Right atrium auricular region (tissue), 2 donors: ENCODE measurements at places on chromosomes 11 and 22. TPM values are rescaled to one million over a fixed set of nuclear protein-coding genes. Genes with fewer than 3 reads are reported as not detected.
A peak's percentile ranks its signal among the peaks of the same experiment; 100 is the strongest.

DERL3 gene
- total RNA-seq: 10.6 TPM

ARHGAP8 gene
- 0.24 TPM for total RNA-seq

DNA sequence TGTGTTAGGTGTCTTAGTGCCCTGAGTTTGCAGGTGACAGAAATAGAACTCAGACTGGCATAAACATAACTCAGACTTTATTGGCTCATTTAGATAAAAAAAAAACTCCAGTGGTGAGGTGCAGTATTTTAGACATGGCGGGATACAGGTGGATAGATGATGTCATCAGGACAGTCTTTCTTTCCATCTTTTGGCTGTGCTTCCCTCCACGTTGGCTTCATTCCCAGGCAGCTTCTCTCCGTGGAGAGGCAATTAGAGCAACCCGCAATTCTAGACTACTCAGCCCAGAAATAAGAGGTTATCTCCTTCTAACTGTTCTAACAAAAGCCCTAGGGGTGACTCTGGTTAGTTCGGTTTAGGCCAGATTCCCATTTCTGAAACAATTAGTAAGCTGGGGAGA is 40.5 kb downstream of the NCAM1 start:
- peaks cover 17% of the 10 kb centered on the region for H3K4me1 ChIP-seq
- DNase-seq: no peak
- H3K36me3 ChIP-seq: no peaks in the 10 kb centered on the region
- no peak overlapping the region for H3K27ac ChIP-seq

DNA sequence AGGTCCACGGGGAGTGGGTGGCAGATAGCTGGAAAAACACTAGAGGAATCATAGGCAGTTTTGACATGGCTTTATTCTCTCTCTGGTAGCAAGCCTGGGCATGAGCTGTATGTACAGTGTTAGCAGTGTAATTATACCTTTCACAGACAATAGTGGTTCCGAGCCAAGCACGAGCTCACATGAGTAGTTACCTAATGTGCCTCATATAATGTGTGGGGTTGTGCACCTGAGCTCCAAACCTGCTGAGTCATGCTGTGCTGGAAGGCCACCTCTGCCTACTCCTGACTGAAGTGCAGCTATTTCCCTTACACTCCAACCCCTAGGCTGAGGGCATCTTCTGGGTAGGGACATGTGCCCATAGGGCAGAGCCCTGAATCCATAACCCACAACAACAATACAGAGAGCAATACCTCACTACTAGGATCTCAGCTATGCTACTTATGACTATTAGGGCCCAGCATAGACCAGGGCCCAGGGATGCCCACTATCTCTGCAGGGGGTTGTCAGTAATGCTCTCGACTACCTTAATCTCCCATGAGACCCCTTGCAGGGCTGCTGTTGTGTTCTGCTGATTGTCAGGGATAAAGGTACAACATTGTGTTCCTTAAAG is 432.1 kb downstream of the DYNC2H1 start:
- no peak for DNase-seq
- H3K27ac ChIP-seq: no peak overlapping the region
- H3K4me3 ChIP-seq: no peak overlapping the region
- H3K27me3 ChIP-seq: no peaks in the 10 kb centered on the region

DNA sequence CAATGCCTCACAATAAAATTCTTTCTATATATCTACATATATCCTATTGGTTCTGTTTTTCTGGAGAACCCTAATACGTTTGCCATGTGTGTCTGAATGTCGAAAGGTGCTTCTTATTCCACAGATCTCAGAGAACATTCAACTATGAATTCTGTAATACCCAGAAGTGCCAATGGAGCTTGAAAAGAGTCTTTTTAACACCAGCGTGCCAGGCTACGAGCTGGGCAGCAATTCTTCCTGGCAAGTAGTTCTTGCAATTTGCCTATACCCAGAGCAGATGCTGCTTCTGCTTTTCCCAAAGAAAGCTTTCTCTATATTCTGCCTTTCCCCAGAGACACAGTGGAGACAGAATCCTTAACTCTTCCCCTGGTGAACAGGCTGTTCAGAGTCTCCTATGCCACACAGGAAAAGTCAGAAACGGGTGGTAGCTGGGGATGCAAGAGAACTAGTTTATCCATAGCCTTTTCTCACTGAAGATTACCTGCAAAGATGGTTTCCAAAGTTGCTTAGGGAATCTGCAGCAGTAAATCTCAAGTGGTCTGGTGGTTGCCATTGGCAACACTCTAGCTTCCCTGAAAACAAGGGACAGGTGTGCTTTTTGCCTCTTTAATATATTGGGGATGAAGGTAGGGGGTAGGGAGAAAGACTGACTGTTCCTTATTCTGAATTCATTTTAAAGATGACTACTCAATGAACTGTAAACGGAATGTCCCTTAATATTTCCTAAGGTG is 16.8 kb upstream of the PAFAH1B2 start:
- no peaks in the 10 kb centered on the region for H3K4me1 ChIP-seq
- DNase-seq: no peak
- no peak overlapping the region for H3K27ac ChIP-seq
- no peaks in the 10 kb centered on the region for H3K36me3 ChIP-seq
- no peaks in the 10 kb centered on the region for H3K27me3 ChIP-seq
- no peak overlapping the region for H3K4me3 ChIP-seq

GRCh38 chr22:30876915-30877553 is 91.5 kb downstream of the MORC2 start:
- no peak for DNase-seq
- H3K4me3 ChIP-seq: no peak overlapping the region
- no peaks in the 10 kb centered on the region for H3K4me1 ChIP-seq

- H3K27ac ChIP-seq: peak overlapping the region; percentile 70
- no peaks in the 10 kb centered on the region for H3K27me3 ChIP-seq
- peaks cover 57% of the 10 kb centered on the region for H3K4me1 ChIP-seq
- DNase-seq: no peak
- H3K4me3 ChIP-seq: peak overlapping the region; percentile 49
These were observed 846 bp upstream of the OAF start for GRCh38 chr11:120209746-120210625.

- H3K27ac ChIP-seq: no peak overlapping the region
- no peaks in the 10 kb centered on the region for H3K4me1 ChIP-seq
- no peaks in the 10 kb centered on the region for H3K27me3 ChIP-seq
- DNase-seq: no peak
These were observed 409.8 kb downstream of the BRD1 start for GRCh38 chr22:49417833-49418232.

DNA sequence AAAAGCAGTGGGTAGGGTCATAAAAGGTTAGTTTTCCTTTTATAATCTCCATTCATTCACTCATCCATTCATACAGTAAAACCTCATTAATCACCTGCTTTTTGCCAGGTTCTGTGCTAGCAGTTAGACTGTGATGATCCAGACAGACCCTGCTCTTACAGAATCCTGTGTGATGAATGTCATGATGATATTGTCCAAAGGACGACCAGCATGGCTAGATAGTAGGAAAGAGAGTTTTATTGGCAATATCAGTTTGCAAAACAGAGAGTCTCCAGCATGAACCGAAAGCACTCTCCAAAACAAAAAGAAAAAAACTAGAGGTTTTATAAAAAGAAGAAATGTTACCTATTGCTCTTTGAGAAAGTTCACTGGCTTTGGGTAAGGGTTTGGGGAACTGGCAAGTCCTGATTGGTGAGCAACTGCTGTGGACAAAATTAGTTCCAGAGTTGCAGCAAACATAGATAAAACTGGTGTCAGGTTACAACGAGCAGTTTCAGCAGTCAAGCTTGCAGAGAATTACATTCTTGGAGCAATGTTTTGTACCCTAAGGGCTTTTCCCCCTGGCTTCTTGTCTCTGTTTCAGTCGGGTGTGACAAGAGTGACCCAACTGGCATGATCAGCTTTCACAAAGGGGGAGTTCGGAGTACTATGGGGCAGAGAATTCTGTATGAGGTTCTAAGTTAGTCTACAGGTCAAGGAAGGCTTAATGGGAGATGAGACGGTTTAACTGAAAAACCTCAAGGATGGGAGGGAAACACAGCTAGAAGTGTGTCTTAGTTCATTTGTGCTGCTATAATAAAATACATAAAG is 58.3 kb downstream of the HSD17B12 start:
- H3K27ac ChIP-seq: peak overlapping the region; percentile 83
- no peak overlapping the region for H3K4me3 ChIP-seq
- H3K4me1 ChIP-seq: no peaks in the 10 kb centered on the region
- peaks cover 8% of the 10 kb centered on the region for H3K36me3 ChIP-seq

DNA sequence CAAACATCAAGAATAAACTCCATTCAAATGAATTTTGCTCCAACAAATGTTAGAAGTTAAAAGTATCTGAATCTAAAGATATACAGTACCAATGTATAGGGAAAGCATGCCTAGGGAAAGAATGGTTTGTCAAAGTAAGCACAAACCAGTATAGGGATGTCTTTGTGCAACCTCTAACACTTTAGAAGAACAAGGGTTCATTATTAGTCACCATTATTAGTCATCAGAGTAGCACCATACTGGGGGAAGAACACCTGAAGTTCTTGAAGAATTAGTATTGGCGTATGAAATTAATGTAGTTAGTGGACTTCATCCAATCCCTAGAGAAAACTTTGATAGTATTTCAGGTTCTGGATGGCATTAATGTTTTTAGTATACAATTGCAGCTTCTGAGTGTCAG is 943.7 kb downstream of the METTL15 start:
- H3K27ac ChIP-seq: no peak overlapping the region
- no peaks in the 10 kb centered on the region for H3K27me3 ChIP-seq
- no peak overlapping the region for H3K4me3 ChIP-seq
- no peaks in the 10 kb centered on the region for H3K4me1 ChIP-seq

GRCh38 chr11:134633276-134633675 is 221.2 kb upstream of the B3GAT1 start:
- no peak for DNase-seq
- H3K27ac ChIP-seq: no peak overlapping the region
- H3K36me3 ChIP-seq: no peaks in the 10 kb centered on the region
- H3K27me3 ChIP-seq: no peaks in the 10 kb centered on the region
- H3K4me3 ChIP-seq: no peak overlapping the region

GRCh38 chr11:111361874-111362273 is 17.2 kb downstream of the POU2AF1 start:
- H3K4me1 ChIP-seq: no peaks in the 10 kb centered on the region
- H3K4me3 ChIP-seq: no peak overlapping the region
- no peaks in the 10 kb centered on the region for H3K36me3 ChIP-seq
- no peak for DNase-seq
- no peak overlapping the region for H3K27ac ChIP-seq
- no peaks in the 10 kb centered on the region for H3K27me3 ChIP-seq

GRCh38 chr22:42461511-42461910 is 29.3 kb upstream of the NFAM1 start:
- H3K4me3 ChIP-seq: no peak overlapping the region
- no peak overlapping the region for H3K27ac ChIP-seq
- H3K4me1 ChIP-seq: no peaks in the 10 kb centered on the region
- no peaks in the 10 kb centered on the region for H3K36me3 ChIP-seq
- H3K27me3 ChIP-seq: no peaks in the 10 kb centered on the region

GRCh38 chr22:17655289-17655688 is 16.7 kb downstream of the BCL2L13 start:
- H3K4me3 ChIP-seq: no peak overlapping the region
- DNase-seq: no peak
- H3K4me1 ChIP-seq: no peaks in the 10 kb centered on the region
- H3K36me3 ChIP-seq: peaks cover 16% of the 10 kb centered on the region
- no peak overlapping the region for H3K27ac ChIP-seq
